ENCODE measurements at places on chromosomes 5 and 9.

GRCh38 chr9:76761448-76761847 is 2.8 kb upstream of the PCA3 start:
- no peak overlapping the region for H3K4me3 ChIP-seq
- no peaks in the 10 kb centered on the region for H3K36me3 ChIP-seq
- H3K27ac ChIP-seq = no peak overlapping the region
- H3K4me1 ChIP-seq = no peaks in the 10 kb centered on the region
- no peak for DNase-seq
- no peaks in the 10 kb centered on the region for H3K27me3 ChIP-seq

- H3K27me3 ChIP-seq = no peaks in the 10 kb centered on the region
- no peak for DNase-seq
- no peak overlapping the region for H3K27ac ChIP-seq
These were observed 883.6 kb upstream of the C9orf72 start for GRCh38 chr9:28456861-28457260.

DNA sequence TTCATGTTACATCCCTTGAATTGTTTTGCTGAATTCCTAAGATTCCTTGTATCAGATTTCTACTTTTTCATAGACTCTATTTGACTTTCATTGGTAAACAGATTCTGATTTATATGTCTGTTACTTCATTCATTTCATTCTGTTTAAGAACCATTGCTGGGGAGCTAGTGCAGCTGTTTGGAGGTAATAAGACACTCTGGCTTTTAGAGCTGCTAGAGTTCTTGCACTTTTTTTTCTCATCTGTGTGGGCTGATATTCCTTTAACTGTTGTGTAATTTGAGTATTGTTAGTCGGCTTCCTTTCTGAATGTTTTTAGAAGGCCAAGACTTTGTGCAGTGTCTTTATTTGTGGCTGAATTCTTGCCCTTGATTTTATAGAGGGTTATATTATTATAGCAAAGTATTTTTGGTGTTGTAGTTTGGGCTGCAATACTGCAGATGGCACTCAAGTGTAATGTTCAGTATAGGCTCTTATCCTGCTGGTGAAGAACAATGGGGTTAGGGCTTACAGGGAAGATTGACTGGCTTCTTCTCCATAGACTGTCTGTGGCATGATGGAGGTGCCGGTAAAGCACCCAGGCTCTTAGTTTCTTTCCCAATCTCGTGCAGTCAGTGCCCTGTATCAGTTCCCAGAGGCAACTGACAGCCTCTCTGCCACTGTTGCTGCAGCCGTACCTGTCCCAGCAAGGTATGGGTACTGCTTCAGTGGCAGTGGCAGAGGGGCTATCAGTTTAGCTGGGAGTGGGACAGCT is 162.2 kb downstream of the OXCT1 start:
- no peak for DNase-seq
- H3K4me3 ChIP-seq = no peak overlapping the region
- H3K27ac ChIP-seq = no peak overlapping the region
- peaks cover 4% of the 10 kb centered on the region for H3K27me3 ChIP-seq

DNA sequence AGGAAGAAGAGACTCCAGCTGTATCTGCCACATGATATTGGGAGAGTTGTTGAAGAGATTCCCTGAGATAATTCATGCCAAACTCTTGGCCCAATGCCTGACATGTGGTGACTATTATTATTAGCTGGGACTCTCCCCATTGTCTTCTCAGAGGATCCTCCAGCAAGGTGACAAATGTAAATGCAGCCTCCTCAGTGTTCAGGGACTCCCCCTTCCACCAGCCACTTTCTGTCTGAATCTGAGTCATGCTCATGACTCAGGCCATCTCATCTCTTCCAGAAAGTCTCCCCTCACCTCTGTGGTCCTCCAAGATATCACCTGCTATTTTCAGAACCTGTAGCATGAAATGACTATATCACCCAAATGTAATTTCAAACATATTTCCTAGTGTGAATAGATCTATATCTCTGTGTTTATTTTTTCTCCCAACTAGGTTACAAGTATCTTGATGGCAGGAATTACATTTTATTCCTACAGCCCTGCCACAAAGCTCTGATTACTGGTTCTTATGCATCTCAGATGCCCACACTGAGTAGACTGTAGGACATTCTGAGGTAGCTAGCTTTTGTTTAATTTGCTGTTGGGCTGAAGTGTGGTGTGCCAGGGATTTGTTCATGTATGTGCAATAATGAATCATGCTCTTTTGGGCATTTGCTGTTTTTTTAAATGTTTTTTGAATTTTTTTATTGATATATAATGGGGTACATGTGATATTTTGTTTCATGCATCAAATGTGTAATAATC is 126.6 kb upstream of the IL12B start:
- H3K4me3 ChIP-seq = peak overlapping the region; percentile 16
- H3K27me3 ChIP-seq = peaks cover 15% of the 10 kb centered on the region
- H3K36me3 ChIP-seq = peaks cover 1% of the 10 kb centered on the region
- H3K27ac ChIP-seq = peak overlapping the region; percentile 86
- H3K4me1 ChIP-seq = peaks cover 47% of the 10 kb centered on the region

- H3K27me3 ChIP-seq = no peaks in the 10 kb centered on the region
- H3K4me3 ChIP-seq = peak overlapping the region; percentile 93
- peaks cover 28% of the 10 kb centered on the region for H3K4me1 ChIP-seq
- H3K27ac ChIP-seq = peak overlapping the region; percentile 95
These were observed 111.9 kb downstream of the NR6A1 start for GRCh38 chr9:124659099-124659659.

DNA sequence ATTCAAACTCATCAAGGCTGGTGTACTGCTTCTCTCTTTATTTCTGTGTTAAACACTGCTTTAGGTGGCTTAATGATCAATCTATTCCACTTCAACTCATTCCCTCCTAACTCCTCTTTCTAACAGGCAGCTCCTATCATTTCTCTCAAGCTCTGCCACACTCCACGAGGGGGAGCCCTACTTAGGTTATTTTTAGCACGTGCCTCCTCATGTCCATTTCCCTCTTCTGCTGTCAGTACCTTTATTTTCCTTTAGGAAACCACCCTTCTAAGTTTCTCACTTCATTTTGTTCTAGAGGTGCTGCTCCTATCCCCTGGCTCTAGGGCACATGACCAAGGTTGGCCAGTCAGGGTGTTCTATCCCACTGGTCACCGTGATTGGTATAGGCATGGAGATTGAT is 6.7 kb upstream of the BRINP1 start:
- H3K4me1 ChIP-seq = no peaks in the 10 kb centered on the region
- H3K4me3 ChIP-seq = no peak overlapping the region
- peaks cover 15% of the 10 kb centered on the region for H3K27me3 ChIP-seq
- no peak overlapping the region for H3K27ac ChIP-seq
- no peak for DNase-seq
- H3K36me3 ChIP-seq = no peaks in the 10 kb centered on the region

GRCh38 chr5:176722757-176723156 is 75.5 kb downstream of the TSPAN17 start:
- DNase-seq = no peak
- H3K4me3 ChIP-seq = no peak overlapping the region
- no peaks in the 10 kb centered on the region for H3K36me3 ChIP-seq
- no peaks in the 10 kb centered on the region for H3K4me1 ChIP-seq
- peaks cover 59% of the 10 kb centered on the region for H3K27me3 ChIP-seq
- no peak overlapping the region for H3K27ac ChIP-seq

GRCh38 chr5:142902186-142902965 is 132.2 kb downstream of the ARHGAP26 start:
- peaks cover 10% of the 10 kb centered on the region for H3K36me3 ChIP-seq
- DNase-seq = no peak
- H3K27me3 ChIP-seq = no peaks in the 10 kb centered on the region
- no peak overlapping the region for H3K4me3 ChIP-seq

All from activated naive CD8-positive, alpha-beta T cell treated with anti-CD3 and anti-CD28 coated beads for 36 hours (primary cell).